Thoracic aorta (tissue), 2 donors: ENCODE measurements at places on chromosomes 12 and 14. TPM values are rescaled to one million over a fixed set of nuclear protein-coding genes. Genes with fewer than 3 reads are reported as not detected.

Gene USP44
- 0.54 TPM for total RNA-seq

DNA sequence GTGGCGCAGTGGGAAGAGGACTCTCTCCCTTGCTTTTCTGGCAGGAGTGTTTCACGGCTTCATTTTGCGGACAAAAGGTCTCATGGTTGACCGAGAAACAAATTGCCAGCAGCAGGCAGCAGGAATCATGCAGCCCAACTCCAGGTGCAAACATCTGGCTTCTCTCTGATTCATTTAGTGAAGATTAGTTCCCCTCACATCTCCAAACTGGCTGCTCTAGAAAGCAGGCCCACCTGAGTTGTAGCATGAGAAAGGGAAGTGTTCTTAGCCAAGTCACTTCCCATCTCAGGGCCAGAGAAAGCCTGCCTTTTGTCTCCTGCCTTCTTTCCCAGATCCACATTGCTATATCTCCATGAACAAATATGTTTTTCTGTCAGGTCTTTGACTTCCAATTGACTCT is 120.8 kb upstream of the CCDC196 start:
- no peaks in the 10 kb centered on the region for H3K27me3 ChIP-seq
- H3K27ac ChIP-seq = no peak overlapping the region
- no peak for DNase-seq
- no peaks in the 10 kb centered on the region for H3K36me3 ChIP-seq
- H3K4me1 ChIP-seq = no peaks in the 10 kb centered on the region
- no peak overlapping the region for H3K4me3 ChIP-seq

GRCh38 chr14:105076805-105077648 is 11.8 kb upstream of the GPR132 start:
- peaks cover 7% of the 10 kb centered on the region for H3K4me1 ChIP-seq
- H3K27me3 ChIP-seq = no peaks in the 10 kb centered on the region
- no peak for DNase-seq
- no peak overlapping the region for H3K4me3 ChIP-seq

Gene PMCH
- not detected for total RNA-seq

DNA sequence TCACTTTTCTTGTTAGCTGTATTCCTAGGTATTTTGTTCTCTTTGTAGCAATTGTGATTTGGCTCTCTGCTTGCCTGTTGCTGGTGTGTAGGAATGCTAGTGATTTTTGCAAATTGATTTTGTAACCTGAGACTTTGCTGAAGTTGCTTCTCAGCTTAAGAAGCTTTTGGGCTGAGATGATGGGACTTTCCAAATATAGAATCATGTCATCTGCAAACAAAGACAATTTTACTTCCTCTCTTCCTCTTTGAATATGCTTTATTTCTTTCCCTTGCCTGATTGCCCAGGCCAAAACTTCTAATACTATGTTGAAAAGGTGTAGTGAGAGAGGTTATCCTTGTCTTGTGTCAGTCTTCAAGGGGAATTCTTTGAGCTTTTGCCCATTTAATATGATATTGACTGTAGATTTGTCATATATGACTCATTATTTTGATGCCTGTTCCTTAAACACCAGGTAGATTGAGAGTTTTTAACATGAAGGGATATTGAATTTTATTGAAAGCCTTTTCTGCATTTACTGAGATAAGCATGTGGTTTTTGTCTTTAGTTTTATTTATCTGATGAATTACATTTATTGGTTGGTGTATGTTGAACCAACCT is 26.7 kb downstream of the CLECL1 start:
- no peak overlapping the region for H3K4me3 ChIP-seq
- no peak for DNase-seq
- H3K4me1 ChIP-seq = no peaks in the 10 kb centered on the region
- H3K27me3 ChIP-seq = no peaks in the 10 kb centered on the region
- H3K27ac ChIP-seq = no peak overlapping the region

- no peaks in the 10 kb centered on the region for H3K27me3 ChIP-seq
- H3K4me3 ChIP-seq = no peak overlapping the region
- DNase-seq = peak; percentile 42
- peak overlapping the region; percentile 92 for H3K27ac ChIP-seq
- H3K36me3 ChIP-seq = no peaks in the 10 kb centered on the region
- peaks cover 79% of the 10 kb centered on the region for H3K4me1 ChIP-seq
Observed at GRCh38 chr12:123062681-123063486, 82.4 kb downstream of the ARL6IP4 start.

GRCh38 chr12:95286713-95287112 is 69.1 kb downstream of the VEZT start:
- no peaks in the 10 kb centered on the region for H3K4me1 ChIP-seq
- H3K4me3 ChIP-seq = no peak overlapping the region
- H3K27me3 ChIP-seq = no peaks in the 10 kb centered on the region
- DNase-seq = no peak
- H3K27ac ChIP-seq = no peak overlapping the region

Gene GPR137C
- total RNA-seq = 0.99 TPM

Gene KCNK10
- not detected for total RNA-seq

GRCh38 chr14:42665083-42665482 is 1058.4 kb downstream of the LRFN5 start:
- H3K27ac ChIP-seq = no peak overlapping the region
- DNase-seq = no peak
- H3K4me3 ChIP-seq = no peak overlapping the region
- no peaks in the 10 kb centered on the region for H3K27me3 ChIP-seq
- no peaks in the 10 kb centered on the region for H3K36me3 ChIP-seq

Gene CALCOCO1
- 336 TPM for total RNA-seq

- no peak overlapping the region for H3K4me3 ChIP-seq
- no peak overlapping the region for H3K27ac ChIP-seq
- H3K27me3 ChIP-seq = no peaks in the 10 kb centered on the region
- H3K4me1 ChIP-seq = peaks cover 35% of the 10 kb centered on the region
- DNase-seq = no peak
Observed at GRCh38 chr14:93937519-93937918, 10.4 kb downstream of the FAM181A start.

- H3K27me3 ChIP-seq = no peaks in the 10 kb centered on the region
- no peaks in the 10 kb centered on the region for H3K36me3 ChIP-seq
- no peak for DNase-seq
- no peak overlapping the region for H3K4me3 ChIP-seq
- no peaks in the 10 kb centered on the region for H3K4me1 ChIP-seq
Observed at GRCh38 chr14:80784820-80785219, 156.7 kb downstream of the CEP128 start.

- no peak for DNase-seq
- no peak overlapping the region for H3K4me3 ChIP-seq
- H3K27me3 ChIP-seq = no peaks in the 10 kb centered on the region
Observed at GRCh38 chr14:77120771-77121743, 20.5 kb downstream of the ZDHHC22 start.

- no peaks in the 10 kb centered on the region for H3K36me3 ChIP-seq
- no peak overlapping the region for H3K27ac ChIP-seq
- no peak for DNase-seq
- H3K27me3 ChIP-seq = no peaks in the 10 kb centered on the region
- no peak overlapping the region for H3K4me3 ChIP-seq
Observed at GRCh38 chr12:112420740-112421139, 2.0 kb downstream of the PTPN11 start.

Gene KLRD1
- 13.0 TPM for total RNA-seq

DNA sequence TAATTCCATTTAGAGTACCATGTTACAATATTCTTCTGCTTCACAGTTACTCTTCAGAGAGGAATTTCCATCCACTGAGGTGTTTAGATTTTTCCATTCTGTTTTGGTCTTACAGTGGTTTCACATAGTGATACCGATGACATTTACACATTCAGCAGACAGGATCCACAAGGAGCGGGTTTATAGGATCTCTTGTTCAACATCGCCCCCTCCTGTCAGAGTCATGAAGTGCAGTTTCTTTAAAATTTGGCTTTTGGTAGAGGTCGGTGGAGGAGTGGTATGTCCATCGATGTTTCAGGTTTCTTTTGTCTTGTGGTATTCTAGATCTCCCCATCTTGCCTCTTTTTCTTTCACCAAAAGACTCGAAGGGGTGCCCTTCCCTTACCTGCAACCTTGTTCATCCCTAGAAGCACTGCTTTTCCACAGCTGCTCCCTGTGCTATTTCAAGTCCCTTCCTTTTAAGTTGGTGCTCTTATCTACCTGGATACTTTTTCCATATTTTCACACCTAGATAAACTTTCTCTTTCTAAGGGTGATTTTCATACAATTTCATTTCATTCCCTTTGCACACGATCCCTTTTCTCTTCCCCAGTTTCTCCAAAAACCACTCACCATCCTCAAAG is 181.3 kb downstream of the ITPR2 start:
- H3K27ac ChIP-seq = no peak overlapping the region
- no peak for DNase-seq
- H3K27me3 ChIP-seq = no peaks in the 10 kb centered on the region
- H3K4me3 ChIP-seq = no peak overlapping the region
- peaks cover 12% of the 10 kb centered on the region for H3K4me1 ChIP-seq

Gene CLEC2D
- total RNA-seq = 19.2 TPM

GRCh38 chr14:41521891-41522290 is 84.8 kb upstream of the LRFN5 start:
- DNase-seq = no peak
- no peak overlapping the region for H3K4me3 ChIP-seq
- no peaks in the 10 kb centered on the region for H3K36me3 ChIP-seq
- H3K27me3 ChIP-seq = no peaks in the 10 kb centered on the region
- H3K4me1 ChIP-seq = no peaks in the 10 kb centered on the region
- H3K27ac ChIP-seq = no peak overlapping the region

Gene KRT2
- 1.4 TPM for total RNA-seq

DNA sequence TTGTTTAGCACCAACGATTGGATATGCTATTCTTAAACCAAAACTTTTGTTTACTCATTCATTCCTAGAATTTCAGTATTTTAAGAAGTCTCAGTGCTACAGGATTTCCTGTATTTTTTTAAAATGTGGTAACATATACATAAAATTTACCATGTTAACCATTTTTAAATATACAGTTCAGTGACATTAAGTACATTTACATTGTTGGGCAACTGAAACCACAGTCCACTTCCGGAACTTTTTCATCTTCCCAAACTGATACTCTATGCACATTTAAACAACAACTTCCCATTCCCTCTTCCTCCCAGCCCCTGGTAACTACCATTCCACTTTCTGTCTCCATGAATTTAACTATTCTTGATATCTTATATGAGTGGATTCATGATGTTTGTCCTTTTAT is 30.3 kb downstream of the PDE3A start:
- no peaks in the 10 kb centered on the region for H3K27me3 ChIP-seq
- peaks cover 18% of the 10 kb centered on the region for H3K4me1 ChIP-seq
- no peaks in the 10 kb centered on the region for H3K36me3 ChIP-seq
- no peak for DNase-seq

DNA sequence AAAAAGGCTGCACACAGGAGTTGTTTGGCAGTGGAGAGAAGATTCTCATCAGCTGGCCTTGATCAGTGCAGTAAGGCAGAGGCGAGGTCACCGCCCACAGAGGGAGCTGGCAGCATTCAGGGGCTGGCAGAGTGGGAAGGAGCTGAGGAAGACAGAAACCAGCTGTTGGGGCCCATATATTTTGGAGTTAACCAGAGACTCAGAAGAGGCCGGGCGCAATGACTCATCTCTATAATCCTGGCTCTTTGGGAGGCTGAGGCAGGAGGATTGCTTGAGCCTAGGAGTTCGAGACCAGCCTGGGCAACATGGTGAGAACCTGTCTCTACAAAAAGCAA is 17.7 kb downstream of the SMCO2 start:
- no peaks in the 10 kb centered on the region for H3K27me3 ChIP-seq
- no peaks in the 10 kb centered on the region for H3K36me3 ChIP-seq
- H3K27ac ChIP-seq = no peak overlapping the region
- DNase-seq = no peak

DNA sequence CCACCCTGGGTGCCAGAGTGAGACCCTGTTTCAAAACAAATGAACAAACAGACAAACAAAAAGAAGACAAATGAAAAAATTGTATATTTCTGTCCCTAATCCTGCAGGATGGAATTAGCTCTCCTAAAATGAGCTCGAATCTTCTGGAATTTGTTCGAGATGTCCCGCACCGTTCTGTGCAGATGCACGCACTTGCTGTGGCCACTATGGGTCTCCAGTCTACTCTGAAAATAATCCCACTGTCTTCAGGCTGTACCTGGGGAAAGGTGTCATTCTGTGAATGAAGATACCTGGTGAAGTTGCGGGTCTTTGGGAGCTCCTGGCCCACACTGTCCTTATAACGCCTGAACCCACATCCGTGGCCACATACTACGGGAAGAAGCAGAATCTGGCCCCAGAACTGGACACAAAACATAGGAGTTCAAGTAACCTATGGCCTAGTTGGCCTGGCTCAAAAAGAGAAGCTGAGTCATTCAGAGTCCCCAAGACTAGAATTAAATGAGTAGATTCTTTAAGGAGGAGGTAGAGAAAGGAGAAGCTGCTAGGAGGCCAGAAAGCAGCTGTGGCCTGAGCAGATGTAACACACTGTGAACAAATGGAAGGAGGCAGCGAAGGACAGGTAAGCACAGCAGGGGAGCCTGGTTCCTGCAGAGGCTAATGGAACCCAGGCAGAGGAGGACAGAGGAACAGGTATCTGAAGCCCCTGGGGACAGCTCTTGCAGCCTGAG is 108.6 kb downstream of the FOXN3 start:
- H3K27me3 ChIP-seq = no peaks in the 10 kb centered on the region
- no peak overlapping the region for H3K27ac ChIP-seq
- no peaks in the 10 kb centered on the region for H3K36me3 ChIP-seq
- DNase-seq = no peak

Gene CMA1
- not detected for total RNA-seq

Gene CSRP2
- 93.5 TPM for total RNA-seq

Gene GALNT9
- total RNA-seq = not detected

Gene LIN7A
- total RNA-seq = 5.8 TPM

Gene PTGER2
- 4.3 TPM for total RNA-seq

GRCh38 chr14:29111554-29111953 is 345.0 kb downstream of the FOXG1 start:
- no peak overlapping the region for H3K4me3 ChIP-seq
- H3K27ac ChIP-seq = no peak overlapping the region
- H3K36me3 ChIP-seq = no peaks in the 10 kb centered on the region
- no peaks in the 10 kb centered on the region for H3K4me1 ChIP-seq
- no peaks in the 10 kb centered on the region for H3K27me3 ChIP-seq

GRCh38 chr14:87111126-87111525 is 881.9 kb downstream of the GALC start:
- H3K27me3 ChIP-seq = no peaks in the 10 kb centered on the region
- no peak for DNase-seq
- H3K36me3 ChIP-seq = no peaks in the 10 kb centered on the region
- no peak overlapping the region for H3K4me3 ChIP-seq
- H3K4me1 ChIP-seq = no peaks in the 10 kb centered on the region

DNA sequence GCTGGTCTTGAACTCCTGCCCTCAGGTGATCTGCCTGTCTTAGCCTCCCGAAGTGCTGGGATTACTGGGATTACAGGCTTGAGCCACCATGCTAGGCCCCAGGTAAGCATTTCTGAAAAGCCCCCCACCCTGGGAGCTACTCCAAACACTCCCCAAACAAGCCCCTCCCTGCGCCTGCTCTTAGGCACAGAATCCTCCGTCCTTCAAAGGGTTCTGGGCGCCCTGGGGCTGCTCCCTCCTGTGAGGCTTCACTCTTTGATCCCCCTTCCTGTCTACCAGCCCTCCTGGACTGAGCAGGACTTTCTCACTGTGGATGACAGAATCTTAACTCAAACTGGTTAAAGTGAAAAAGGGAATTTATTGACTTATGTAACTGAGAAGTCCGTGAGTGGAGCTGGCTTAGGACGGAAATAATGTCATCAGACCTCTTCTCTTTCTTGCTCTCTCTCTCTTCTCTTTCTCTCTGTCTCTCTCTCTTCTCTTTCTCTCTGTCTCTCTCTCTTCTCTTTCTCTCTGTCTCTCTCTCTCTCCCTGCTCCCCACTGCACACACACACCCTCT is 66.9 kb upstream of the CLMN start:
- H3K36me3 ChIP-seq = no peaks in the 10 kb centered on the region
- no peak overlapping the region for H3K4me3 ChIP-seq
- peaks cover 3% of the 10 kb centered on the region for H3K4me1 ChIP-seq

Gene COCH
- total RNA-seq = 9.9 TPM

GRCh38 chr12:53483979-53484377 is 15.3 kb downstream of the MAP3K12 start:
- no peaks in the 10 kb centered on the region for H3K4me1 ChIP-seq
- no peak overlapping the region for H3K27ac ChIP-seq
- H3K4me3 ChIP-seq = no peak overlapping the region
- no peak for DNase-seq
- no peaks in the 10 kb centered on the region for H3K27me3 ChIP-seq
- H3K36me3 ChIP-seq = peaks cover 64% of the 10 kb centered on the region
